Left hindlimb (tissue), 1 donor: ENCODE measurements at places on chromosomes 13 and 19.

DNA sequence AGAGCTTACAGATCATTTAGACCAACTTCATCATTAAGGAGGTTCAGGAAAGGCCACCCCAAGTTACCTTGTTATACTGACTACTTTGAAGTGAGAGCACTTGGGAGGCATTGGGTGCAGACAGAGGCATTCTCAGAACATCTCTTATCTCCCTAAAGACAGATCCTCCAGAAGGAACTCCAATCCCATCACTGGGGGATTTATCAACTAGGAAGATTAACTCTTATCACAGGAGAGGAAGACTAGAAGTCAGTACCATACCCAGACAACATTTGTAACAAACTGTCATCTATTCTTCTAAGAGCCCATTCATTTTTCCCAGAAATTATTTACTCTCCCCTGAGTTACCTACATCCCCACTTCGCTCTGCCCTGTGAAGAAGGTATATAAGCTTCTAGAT, 5.8 kb upstream of the RFXAP start:
- no peak for DNase-seq

DNA sequence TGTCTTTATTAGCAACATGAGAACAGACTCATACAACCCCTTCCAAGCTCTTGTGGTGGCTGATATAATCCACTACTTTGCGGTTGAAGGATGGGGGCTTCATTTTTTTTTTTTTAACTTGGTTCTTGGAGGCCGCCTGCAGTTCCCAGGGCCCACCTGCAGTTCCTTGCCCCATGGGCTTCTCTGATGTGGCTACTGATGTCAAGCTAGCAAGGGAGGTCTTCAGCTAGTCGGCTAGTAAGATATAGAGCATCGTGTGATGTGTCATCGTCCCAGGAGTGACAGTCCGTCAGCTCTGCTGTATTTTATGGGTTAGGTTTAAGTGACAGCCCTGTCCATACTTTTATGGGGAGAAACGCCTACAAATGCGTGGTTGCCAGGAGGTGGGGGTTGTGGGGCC, 26.1 kb downstream of the UHRF1 start:
- no peak for DNase-seq

- DNase-seq, result no peak
These were observed 138.1 kb downstream of the POU4F1 start for GRCh38 chr13:78465250-78465649.

GRCh38 chr19:49362048-49362928, at the start of gene TEAD2:
TSS of gene TEAD2 (minus strand) at chr19:49362416. CDS start at chr19:49360075, 2,341 bp downstream.
- peak; percentile 91 for DNase-seq

GRCh38 chr19:1183543-1184172, 9.6 kb upstream of the SBNO2 start:
- no peak for DNase-seq

DNA sequence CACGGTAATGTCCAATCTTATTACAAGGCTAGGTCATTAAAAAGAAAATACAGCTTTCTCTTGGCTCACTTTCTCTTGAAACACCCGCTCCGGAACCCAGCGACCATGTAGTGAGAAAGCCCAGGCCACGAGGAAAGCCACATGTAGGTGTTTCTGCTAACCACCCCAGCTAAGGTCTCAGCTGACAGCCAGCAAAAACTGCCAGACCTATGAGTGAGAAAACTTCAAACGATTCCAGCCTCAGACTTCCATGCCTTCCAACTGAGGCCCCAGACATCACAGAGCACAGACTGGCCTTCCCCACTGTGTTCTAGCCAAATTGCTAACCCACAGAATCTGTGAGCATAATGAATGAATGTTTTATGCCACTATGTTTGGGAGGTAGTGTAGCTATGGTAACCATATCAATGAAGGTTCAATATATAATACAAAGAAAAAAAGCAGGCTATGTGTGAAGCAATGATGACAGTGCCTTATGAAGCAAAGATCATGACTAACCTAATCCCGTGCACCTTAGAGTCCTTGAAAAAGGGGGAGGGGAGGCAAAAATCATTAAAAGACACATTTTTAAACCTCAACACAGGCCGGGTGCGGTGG, 11.9 kb upstream of the TPTE2 start:
- no peak for DNase-seq

DNA sequence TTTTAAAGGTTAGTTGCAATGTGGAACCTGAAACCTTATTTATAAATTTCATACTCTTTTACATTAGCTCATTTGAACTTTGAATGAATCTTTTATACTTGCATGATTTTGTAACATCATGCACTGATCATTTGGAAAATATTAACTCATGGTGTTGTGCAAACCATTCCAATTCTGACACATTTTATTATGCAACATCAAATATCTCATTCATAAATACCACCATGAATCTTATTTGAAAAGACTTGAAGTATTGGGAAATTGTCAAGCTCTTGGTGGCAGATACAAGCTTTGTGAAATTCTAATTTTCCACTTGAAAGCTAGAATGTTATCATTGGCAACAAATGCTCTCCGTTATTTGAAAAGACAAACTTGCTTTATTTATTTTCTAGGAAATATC, 379.9 kb upstream of the PCDH20 start:
- no peak for DNase-seq

GRCh38 chr13:92838786-92839185, 387.8 kb upstream of the GPC6 start:
- DNase-seq, result no peak

DNA sequence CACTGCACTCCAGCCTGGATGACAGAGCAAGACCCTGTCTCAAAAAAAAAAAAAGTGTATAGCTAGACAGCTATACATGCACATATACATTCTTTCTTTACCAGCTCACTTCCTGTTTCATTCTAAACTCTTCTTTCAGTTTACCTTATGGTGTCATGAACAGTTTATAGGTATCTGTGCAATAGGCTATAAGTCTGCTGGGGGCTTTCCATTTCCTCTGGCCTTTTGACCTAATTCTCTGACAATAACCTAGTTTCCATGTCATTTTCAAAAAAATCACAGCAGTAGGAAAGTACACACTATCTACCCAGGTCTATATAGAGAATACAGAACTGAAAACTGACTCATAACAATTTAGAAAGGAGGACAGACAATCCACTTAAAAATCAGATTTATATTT, 24.4 kb upstream of the URAD start:
- no peak for DNase-seq

DNA sequence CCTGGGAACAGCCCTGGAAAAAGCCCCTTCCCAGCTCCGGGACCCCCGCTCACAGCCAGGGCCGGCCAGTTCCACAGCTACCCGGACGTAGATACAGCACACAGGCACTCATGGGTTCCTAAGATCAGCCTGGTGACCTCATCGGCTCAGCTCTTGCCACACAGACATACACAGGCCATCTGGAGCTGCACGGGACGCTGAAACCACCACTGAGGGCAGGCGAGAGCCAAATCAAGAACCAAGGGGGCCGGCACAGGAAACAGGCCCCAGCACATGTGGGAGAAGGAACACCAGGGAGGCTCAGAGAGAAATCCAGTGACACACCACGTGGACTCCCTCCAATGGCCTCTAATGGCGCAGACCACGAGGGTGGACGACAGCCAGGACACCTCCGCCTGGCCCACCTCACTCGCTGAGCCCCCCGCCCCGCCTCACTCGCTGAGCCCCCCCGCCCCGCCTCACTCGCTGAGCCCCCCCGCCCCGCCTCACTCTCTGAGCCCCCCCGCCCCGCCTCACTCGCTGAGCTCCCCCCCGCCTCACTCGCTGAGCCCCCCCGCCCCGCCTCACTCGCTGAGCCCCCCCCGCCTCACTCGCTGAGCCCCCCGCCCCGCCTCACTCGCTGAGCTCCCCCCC, 69.7 kb upstream of the C13orf46 start:
- no peak for DNase-seq

DNA sequence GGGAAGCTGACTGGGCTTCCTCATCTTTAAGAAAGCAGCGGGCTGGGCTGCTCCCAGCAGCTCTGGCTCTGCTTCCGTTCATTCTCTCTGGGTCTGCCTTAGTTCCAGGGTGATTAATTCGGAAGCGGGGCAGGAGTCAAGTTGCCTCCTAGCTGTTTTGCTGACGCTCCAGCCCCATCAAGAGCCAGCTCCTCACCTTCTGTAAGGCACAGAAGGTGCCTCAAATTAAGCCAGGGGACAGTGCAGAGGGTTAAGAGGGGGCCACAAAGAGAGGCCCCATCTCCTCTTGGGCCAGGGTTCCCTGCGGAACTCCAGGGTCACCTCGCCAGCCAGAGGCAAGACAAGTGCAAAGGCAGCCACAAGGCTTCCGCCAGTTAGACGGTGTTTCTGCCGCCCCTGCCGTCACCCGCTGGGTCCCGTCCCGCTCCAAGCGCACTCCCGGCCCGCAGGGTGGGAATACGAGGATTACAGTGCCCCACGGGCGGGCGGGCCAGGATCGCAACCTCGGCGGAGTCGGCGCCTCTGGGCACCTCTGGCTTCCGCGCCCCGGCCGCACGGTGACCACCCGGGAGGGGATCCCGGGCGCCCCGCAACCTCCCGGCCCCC, 508 bp downstream of the SLC15A1 start:
- DNase-seq, result no peak

DNA sequence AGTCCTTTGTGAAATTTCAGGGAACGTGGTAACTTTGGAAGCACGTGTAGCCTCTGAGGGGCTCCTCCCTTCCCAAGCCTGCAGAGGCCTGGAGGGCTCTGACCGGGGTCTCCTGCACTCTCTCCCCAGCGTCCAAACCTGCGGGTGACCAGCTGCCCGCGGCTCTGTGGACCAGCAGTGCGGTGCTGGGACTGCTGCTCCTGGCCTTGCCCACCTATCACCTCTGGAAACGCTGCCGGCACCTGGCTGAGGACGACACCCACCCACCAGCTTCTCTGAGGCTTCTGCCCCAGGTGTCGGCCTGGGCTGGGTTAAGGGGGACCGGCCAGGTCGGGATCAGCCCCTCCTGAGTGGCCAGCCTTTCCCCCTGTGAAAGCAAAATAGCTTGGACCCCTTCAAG, 2.7 kb upstream of the TPGS1 start:
- DNase-seq, result no peak

DNA sequence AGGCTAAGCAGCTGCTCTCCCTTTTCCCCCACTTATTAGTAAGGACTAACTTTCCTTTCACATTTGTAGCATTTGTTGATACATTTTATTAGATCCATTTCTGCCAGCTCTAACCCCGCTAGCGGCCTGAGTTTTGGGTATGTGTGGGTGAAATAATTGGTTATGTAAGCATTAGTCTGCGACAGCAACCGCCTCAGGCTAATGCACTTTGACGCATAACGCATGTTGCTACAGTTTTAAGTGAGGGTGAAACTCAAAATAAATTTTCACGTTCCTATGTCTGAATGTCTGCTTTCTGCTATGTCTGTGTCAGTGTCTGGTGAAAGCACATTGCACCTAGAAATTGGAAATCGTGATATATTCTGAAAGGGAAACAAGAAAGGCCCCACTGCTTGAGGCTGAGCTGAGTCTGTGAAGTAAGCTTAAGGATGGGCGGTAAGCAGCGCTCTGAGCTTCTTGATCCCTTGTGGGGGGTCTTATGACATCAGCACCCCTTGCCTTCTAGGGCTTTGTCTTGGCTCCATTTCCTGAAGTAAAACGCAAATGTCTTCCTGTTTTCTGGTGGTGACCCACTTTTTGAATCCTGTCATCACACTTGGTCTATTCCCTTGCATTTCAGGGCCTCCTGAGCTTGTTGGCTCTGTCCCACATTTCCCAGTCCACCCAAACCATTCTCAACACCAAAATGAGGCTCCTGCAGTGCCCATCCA, 648.3 kb upstream of the ARGLU1 start:
- no peak for DNase-seq

DNA sequence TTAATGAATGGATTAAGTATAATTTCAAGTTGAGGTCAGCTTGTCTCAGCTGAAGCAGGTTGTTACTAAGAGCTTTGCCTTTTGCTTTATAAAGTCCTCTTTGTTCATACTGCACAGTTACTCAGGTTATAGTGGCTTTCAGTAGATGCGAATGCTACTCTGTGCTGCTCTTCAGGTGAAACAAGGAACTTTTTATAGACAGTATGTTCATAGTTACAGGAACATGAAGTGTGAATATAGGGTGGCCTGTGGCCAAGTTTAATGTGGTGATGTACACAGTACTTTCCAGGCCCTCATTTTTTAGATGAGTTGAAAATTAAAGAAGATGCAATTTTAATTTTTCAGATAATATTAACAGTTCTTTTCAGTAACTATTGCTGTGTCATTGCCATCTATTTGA, 20.8 kb downstream of the SUGT1 start:
- DNase-seq, result no peak

- DNase-seq, result no peak
These were observed 45.1 kb downstream of the NFIX start for GRCh38 chr19:13040232-13040947.

DNA sequence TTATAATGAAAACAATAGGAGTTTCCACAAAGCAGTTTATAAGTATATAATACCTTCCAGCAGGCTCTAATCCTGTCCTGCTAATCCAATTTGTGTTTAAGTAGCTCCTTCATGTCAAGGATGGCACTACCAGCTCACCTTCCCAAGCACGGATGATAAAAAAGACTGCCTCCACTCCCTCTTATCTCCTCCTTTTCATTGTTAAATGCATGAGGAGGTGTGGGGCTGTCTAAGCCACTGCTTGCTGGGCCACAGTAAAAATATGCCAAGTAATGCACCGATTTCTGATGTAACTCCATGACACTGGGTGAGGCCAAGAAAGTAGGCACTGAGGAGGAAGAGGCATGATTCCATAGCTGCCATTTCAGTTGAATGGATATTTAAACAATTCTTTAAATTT, 193.1 kb downstream of the ZIC5 start:
- no peak for DNase-seq

DNA sequence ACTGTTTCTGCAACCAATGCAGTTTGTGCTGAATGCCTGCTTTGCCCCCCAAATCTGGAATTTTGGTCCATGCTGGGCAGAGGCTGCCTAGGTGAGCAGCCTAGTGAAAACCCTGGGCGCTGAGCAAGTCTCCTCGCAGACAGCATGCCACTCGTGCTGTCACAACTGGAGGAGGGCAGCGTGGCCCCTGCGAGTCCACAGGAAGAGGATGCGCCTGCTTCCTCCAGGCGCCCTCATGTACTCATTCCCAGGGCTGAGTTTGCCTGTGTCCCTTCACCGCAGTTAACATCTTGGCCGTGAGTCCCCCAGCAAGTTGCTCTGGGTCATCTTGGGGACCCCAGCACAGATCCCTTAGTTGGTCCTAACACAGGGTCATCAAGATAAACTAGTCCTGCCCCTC, 26.2 kb upstream of the TMEM160 start:
- DNase-seq, result no peak

- no peak for DNase-seq
These were observed 177.4 kb upstream of the OBI1 start for GRCh38 chr13:78836238-78836784.

- no peak for DNase-seq
These were observed 9.7 kb upstream of the ARHGAP45 start for GRCh38 chr19:1057176-1057855.

DNA sequence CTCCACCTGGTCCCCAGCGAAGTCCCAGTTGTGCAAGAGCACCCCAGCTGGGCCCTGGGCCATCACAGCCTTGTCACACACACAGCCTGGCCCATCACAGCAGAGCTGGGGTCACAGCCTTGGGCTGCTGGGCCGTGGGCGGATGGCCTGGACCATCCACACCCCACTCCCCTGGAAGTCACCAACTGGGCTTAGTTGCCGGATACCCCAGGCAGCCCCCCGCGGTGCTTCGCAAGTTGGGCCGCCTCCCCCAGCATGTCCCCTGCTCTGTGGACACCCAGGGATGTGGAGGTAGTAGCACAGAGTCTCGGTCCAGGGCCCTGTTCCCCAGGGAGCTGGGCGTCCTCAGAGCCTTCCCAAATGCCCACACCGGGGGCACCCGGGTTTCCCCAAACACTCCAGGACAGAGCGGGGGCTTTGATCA, 4.5 kb upstream of the ZNF554 start:
- DNase-seq, result no peak
